ENCODE measurements at places on chromosomes 12 and 14.

GRCh38 chr14:102949062-102949800, 26.8 kb downstream of the AMN start:
- DNase-seq, result no peak

DNA sequence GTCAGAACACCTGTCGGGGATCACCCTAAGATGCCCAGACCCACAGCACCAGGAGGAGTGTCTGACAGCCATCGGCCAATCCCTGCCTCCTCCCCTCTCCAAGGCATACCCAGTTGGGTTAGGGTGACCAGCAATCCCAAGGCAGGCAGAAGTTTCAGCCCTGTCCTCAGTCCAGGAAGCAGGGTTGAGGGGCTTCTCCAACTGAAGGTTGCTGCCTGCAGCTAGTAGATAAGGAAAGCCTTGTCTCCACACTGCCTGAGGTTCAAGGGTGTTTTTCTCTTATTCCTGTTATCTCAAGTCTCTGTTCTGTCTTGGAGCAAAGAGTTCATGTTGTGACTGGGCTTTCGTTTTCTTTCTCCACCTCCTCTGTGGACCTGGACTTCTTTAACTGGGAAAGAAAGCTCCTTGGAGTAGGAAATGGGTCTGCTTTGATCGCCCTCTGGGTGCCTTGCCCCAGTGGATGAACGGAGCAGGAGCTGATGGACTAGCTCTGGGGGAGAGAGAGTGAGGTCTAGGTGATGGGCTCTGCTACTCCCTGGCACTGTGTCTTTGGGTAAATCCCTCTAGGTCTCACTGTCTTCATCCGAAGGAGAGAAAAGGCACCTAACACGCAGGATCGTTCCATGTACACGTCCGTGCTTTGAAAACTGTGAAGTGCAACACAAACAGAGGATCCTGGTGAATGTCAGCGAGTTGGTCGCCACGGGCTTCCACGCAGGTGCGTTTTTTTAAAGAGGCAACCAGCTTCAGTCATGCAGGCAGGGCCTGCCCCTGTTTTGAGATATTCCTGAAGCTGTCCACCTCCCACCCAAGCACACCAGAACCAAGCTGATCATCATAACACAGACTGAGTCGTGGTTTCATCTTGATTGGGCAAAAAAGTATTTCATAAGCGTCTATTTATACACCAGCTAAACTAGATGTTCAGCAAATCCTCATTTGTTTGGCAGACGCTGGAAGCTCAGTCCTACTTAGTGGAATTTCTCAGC, 52.5 kb upstream of the FOXN3 start:
- DNase-seq, result no peak

GRCh38 chr14:76352639-76353281, 23.2 kb upstream of the ESRRB start:
- DNase-seq, result no peak

DNA sequence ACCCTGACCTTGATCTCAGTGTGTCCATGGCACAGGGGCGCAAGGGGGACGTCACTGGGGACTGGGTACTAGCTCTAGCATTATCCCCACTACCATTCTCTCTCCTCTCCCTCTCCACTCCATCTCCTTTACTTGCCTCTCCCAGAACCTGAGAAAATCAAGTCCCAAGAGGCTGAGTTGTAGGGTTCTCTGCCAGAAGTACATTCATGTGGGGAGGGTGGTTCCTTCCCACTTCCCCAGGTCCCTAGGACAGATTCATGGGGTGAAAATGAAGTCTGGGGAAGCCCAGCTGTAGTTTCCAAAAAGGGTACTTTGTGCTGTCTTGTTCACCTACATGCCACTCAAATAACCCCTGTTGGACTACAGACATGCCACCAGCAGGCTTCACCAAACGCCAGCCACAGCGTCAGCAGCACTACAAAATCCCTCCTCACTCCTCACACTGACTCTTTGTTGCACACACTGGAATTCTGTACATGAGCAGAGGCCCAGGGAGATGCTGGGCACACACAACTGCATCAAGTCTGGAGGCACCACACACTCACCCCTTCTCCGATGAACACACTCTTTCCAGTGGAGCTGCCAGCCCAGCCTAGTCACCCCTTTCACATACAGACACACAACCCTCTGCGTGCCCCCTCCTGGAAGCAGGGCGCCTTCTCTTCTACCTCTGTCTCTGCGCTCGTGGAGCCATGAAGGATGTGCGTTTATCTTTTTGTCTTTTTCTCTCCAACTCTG, 6.9 kb downstream of the RARG start:
- DNase-seq, result no peak

GRCh38 chr12:11729439-11730150, 80.1 kb downstream of the ETV6 start:
- no peak for DNase-seq

- DNase-seq, result no peak
These were observed 8.3 kb downstream of the HOXC5 start for GRCh38 chr12:54041097-54041690.

DNA sequence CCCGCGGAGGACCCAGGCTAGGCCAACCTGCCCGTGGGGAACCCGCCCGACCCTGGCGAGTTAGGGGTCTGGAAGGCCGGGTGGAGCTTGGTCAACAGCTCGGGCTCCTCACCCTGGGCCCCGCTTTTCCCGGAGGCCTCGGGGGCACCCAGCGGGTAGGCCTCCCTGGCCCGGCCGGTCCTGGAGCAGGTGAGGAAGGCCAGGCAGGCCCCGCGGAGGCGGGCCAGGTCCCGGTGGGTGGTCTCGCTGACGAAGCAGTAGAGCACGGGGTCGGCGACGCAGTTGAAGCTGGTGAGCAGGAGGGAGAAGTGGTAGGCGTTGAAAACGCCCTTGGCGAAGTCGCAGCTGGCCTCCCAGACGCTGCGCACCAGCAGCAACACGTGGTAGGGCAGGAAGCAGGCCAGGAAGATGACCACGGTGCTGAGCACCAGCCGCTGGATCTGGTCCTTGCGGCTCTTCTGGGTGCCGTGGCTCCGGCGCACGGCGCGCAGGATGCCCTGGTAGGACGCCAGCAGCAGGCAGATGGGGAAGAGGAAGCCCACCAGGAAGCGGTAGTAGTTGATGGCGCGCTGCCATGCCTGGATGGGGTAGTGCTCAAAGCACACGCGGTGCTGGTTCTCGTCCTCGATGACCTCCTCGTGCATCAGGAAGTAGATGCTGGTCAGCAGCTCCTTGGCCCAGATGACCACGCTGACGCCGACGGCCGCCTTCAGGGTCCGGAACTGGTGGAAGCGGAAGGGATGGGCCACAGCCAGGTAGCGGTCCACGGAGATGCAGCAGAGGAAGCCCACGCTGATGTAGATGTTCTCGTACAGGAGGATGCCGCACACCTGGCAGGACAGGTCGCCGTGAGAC, 10.3 kb downstream of the GPR68 start:
- no peak for DNase-seq

DNA sequence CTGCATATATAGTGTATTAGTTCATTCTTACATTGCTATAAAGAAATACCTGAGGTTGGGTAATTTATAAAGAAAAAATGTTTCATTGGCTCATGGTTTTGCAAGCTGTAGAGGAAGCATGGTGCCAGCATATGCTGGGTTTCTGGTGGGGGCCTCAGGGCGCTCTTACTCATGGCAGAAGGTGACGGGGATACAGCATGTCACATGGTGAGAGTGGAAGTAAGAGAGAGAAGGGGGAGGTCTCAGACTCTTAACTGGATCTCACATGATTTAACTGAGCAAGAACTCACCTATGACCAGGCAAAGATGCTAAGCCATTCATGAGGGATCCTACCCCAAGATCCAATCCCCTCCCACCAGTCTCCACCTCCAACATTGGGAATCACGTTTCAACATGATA, 15.9 kb upstream of the PAWR start:
- no peak for DNase-seq

GRCh38 chr14:53464376-53464775, 311.3 kb upstream of the DDHD1 start:
- DNase-seq, result no peak

All from amygdala (tissue), 56 donors.